Stimulated activated CD4-positive, alpha-beta T cell treated with anti-CD3 and anti-CD28 coated beads, Interleukin-2, amount 100 ng/mL, for 4 hours (primary cell): ENCODE measurements at places on chromosomes 3 and 15.

DNA sequence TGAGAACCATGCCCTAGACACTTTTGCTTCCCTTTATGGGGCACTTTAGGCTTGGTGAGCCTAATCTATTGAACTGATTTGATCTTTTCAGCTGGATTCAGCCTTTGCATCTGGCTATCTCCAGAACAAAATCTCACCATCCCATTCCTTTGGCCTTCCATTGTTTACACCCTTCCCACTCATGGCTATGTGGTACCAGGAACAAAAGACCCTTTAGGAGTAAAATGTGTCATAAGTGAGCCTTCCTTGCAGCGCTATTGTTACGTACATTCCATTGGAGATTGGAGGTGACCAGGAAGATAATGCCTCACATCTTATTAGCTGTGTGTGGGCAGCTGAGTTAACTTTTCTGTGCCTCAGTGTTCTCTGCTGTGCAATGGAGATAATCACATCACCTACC, 188.4 kb downstream of the SATB1 start:
- DNase-seq: no peak

GRCh38 chr3:134075846-134076245, 46.1 kb upstream of the SLCO2A1 start:
- DNase-seq: no peak

GRCh38 chr3:23329471-23330105, 126.5 kb downstream of the UBE2E2 start:
- DNase-seq: no peak

DNA sequence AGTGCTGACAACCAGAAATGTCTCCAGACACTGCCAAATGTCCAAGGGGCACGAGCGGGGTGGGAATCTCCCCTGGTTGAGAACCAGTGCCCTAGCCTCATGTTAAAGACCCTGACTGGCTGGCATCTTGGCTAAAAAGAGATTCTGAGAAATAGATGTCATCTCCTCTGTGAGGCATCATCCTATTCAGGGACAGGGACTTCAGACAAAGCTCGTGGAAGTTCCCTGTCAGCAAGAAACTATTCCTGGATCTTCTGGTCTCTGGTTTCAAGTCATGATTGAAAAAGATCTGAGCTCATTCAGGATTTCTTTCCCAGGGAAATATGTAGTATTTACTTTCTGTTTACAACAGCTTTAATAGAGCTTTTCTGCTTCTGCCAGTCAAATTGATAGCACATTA, 10.8 kb downstream of the WDR5B start:
- no peak for DNase-seq

GRCh38 chr15:50675535-50676144, 11.0 kb downstream of the TRPM7 start:
- no peak for DNase-seq

GRCh38 chr15:68405378-68406250, 26.3 kb downstream of the ITGA11 start:
- DNase-seq: no peak

DNA sequence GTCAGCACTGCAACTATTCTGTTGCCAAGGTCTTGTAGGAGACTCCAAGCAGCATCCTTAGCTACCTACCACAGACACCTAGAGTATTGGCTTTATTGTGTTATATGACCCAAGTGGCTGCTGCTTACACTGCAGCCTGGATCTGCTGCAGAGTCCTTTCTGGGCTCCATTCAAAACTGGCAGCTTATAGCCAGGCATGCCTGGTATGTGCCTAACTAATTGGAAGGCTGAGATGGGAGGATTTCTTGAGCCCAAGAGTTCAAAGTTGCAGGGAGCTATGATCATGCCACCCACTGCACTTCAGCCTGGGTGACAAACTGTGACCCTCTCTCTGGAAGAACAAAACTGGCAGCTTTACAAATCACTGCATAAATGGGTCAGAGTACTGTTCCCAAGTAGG, 8.6 kb downstream of the NDUFB4 start:
- no peak for DNase-seq

DNA sequence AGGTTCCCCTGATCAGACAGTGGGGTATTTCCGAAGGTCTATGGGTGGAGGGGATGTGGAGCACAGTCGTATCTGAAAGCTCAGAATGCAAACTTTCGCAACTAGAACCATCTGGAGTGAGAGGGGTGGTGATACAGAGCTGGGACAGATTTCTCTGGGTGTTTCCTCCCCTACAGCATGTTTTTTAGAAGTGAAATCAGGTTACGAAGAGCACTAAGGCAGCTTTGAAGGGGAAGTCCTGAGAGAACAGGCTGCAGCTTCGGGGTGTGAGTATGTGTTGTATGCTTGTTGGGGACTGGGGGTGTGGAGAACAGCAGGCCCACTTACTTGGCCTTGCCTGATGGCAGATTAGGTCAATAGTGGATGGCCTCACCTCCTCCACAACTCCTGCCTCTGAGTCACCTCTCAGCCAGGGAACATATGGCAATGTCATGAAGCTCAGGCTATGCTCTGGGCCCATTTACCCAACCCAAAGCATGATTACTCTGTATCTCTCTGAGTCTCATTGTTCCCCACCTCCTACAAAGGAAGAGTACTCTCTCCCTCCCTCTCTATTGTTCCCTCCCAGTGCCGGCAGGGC, 107.2 kb upstream of the RASGRP1 start:
- DNase-seq: no peak

DNA sequence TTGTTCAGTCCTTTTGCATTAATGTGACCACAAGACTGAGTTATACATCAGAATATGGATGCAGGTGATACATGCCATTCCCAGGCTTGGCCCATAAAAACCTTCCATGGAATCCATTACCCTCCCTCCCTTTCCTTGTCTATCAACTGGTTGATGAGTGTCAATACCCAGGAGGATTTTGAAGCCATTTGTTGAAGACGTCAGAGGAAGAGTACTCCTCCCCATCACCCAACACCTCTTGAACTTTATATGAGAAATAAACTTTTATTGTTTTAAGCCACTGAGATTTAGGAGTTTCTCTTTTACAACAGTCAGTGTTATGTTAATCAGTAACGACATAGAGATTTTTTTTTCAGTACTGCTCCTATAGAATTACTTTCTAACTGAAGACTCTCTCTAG, 55.5 kb downstream of the P3H2 start:
- no peak for DNase-seq

GRCh38 chr3:8709801-8710507, 23.6 kb upstream of the CAV3 start:
- no peak for DNase-seq

DNA sequence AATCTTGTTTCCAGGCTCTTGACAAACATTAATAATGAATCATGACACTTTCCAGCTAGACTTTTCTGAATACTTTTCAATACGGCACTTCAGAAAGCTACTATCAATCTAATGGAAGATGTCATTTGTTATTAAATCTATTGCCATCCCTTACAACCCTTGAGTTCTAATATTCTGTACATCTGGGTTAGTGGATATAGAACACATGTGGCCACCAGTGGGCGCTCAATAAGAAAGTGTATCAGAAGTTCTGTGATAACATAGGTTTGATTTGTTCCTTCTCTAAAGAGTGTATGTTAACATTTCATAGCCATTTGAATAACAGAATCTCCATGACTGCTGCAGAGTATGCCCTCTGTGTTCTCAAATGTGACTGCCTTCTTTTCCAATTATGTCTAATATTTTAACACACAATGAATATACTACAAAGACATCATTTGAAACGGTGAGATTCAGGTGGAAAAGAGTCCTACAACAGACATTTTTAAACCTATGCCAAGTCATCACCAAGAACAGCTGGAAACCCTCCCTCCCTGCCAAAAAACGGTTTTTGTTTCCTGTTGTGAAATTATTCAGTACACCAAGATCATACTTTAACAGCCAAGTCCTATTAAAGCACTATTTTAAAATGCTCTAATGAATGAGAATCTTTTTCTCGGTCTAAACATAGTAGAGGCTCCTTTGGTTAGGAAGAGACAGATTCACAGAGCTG, 22.2 kb downstream of the ALDH1A2 start:
- peak; percentile 10 for DNase-seq

DNA sequence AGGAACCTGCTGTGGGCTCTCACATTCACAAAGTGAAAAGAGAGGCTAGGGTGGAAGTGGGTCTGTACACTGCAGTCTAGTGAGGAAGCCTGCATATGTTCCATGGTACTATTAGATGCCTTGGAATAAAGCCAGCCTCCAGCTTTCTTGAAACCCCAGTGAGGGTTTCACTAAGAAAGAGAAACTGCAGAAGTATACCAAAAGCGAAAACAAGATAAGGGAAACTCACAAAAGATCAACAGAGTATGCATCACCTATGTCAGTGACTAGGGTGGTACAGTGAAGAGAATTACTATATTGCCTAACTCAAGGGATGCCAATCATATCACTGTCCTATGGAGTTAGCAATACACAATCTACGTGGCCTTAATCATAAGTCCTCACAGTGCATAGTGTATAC, 212.5 kb upstream of the GADL1 start:
- no peak for DNase-seq

- no peak for DNase-seq
Observed at GRCh38 chr3:184872200-184872599, 60.2 kb downstream of the VPS8 start.

DNA sequence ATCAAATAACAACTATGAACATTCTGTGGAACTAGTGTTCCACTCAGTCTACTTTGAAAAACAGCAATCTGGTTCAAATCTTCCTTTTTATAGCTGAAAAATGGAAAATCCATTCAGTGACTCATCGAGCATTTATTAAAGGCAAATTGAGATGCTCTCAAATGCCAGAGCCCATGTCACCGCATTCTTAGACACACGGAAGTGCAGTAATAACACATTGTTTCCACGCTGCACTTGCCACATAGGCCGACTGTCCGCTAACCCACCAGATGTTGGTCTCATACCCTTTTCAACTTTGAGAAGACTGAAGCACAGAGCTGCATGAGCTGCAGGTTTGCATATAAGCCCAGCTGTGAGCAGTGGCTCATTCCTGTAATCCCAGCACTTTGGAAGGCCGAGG, 95.9 kb downstream of the TMEM266 start:
- DNase-seq: no peak

GRCh38 chr3:86029590-86029989, 961.4 kb downstream of the VGLL3 start:
- DNase-seq: no peak
